ENCODE measurements at places on chromosomes 1 and 21. TPM values are rescaled to one million over a fixed set of nuclear protein-coding genes. Genes with fewer than 3 reads are reported as not detected.

Gene ERICH3
- total RNA-seq, result not detected

Gene GUCA2A
- total RNA-seq, result not detected

Gene ZBTB8B
- total RNA-seq, result 0.35 TPM

DNA sequence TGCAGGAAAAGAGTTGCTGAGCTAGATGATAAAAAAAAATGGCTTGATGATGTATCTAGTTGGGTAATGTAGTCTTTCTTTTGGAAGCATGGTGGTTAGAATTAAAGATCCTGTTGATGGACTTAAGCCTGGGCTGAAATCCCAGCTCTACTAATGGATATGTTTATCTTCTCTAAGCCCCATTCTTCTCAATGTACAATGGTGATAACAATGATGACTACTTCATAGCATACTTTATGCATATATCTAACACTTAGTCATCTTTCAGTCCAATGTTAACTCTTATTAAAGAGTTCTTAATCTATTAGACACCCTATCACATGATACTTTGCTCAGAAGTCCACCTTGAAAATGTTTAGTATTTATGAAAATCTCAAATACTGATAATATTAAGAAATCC is 189.5 kb downstream of the PLA2G4A start:
- no peak for DNase-seq

GRCh38 chr1:228090613-228091081 is 8.1 kb downstream of the ARF1 start:
- no peak for DNase-seq

- DNase-seq, result peak; percentile 38
Measured at GRCh38 chr1:26786437-26787380, 1.0 kb upstream of the PIGV start.

GRCh38 chr1:240691909-240692705 is 80.2 kb upstream of the GREM2 start:
- DNase-seq, result peak; percentile 76

GRCh38 chr1:9996624-9997582 is at the start of gene RBP7:
TSS of gene RBP7 (plus strand) at chr1:9997228. CDS start at chr1:9997259, 31 bp downstream.
- no peak for DNase-seq

DNA sequence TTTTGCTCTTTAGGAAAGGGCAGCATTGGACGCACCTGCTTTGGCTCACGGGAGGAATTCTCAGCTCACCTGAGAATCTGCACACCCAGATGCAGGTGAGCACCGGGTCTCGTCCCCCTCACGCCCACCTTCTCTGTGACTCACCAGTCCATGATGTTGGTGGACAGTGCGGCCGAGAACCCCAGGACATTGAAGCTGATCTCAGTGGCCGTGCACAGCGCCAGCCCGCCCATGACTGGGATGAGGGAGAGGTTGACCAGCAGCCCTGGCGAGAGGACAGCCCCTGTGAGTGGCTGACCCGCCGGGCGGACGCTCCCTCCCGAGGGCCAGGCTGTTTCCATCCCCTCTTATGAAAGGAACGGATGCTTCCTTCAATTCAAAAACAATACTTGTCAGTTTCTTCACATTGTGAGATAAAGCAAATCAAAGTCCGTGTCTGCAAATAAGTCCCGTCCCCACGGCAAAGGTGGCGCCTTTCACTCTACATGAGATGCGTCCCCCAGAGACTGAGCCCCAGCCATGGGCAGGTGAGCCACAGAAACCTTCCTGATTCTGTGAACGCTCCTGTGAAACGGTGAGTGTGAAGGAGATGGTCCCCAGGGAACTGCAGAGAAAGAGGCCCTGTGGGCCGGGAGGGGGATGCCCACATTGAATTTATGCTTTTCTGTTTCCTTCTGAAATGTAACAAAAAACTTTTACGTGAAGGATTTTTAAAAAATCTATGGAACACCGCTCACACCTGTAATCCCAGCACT is 12.7 kb upstream of the CDK11B start:
- DNase-seq, result no peak

DNA sequence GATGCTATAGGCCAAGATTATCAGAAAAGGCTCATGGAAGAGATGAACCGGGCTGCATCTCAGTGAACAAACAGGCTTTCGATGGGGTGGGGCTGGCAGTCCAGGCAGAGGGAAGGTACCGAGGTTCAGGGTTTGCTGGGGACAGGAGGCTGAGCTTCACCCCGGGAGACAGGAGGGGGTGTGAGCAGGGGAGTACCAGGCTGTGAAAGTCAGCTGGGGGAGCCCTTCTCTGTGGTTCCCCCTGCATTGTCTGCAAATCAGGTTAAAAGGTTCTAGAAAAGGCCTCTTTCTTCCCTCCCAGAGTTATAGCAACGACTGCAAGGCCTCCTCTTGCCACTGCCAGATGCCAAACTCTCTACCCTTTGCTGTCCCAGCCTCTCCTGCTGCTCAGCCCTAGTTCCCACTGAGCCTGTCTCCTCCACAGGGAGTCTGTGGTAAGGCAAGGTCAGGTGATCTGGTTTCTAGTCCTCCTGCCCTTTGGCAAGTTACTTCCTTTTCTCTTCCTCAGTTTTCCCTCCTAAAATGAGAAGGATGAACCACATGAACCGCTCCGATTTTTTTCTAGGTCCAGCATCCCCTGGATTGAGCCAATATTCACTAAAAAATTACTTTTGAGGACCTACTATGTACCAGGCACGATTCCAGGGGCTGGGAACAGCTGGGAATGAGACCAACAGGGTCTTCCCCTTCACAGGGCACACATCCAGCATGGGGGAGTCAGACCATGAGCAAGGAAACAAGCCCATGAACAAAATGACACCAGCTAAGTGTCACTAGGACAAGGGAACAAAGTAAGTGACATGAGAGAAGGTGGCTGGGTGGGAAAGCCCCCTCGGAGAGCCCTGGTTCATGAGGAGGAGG is 7.2 kb downstream of the LAD1 start:
- DNase-seq, result peak; percentile 36
